ENCODE measurements at places on chromosomes 5 and 9. TPM values are rescaled to one million over a fixed set of nuclear protein-coding genes. Genes with fewer than 3 reads are reported as not detected.
A peak's percentile ranks its signal among the peaks of the same experiment; 100 is the strongest.

The FBP2 gene
- total RNA-seq, result not detected

The MRNIP gene
- total RNA-seq, result 38.6 TPM

The PCDHB6 gene
- total RNA-seq, result 0.60 TPM

The SLC25A48 gene
- 0.43 TPM for total RNA-seq

The NR5A1 gene
- total RNA-seq, result 0.37 TPM

The FAM221B gene
- total RNA-seq, result not detected

The CYSRT1 gene
- 0.78 TPM for total RNA-seq

The DCANP1 gene
- total RNA-seq, result 0.09 TPM

The PPP3R2 gene
- total RNA-seq, result not detected

The EGFL7 gene
- 62.2 TPM for total RNA-seq

The FOXD4 gene
- 0.43 TPM for total RNA-seq

The MARCHF11 gene
- total RNA-seq, result not detected

The SELENOP gene
- 510 TPM for total RNA-seq

The KIAA0825 gene
- total RNA-seq, result 3.3 TPM

The NPDC1 gene
- total RNA-seq, result 376 TPM

The TMEM174 gene
- not detected for total RNA-seq

DNA sequence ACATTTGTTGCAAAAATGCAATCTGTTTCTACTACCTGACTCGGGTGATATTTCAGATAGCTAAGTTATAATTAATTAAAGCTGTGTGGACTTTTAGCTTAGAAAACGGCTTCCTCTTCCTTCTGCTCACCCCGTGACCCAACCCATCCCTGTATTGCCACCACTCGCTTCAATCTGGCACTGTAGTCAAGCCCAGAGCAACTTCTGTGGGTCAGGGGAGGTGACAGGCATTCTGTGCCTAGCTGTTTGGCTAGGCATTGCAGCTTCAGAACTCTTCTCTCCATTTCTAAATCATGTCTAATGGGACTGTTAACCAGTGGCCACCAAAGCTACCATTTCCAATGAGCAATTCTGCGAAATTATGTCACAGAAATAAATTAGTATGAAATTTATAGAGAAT lies 179.7 kb upstream of the TLX3 start:
- DNase-seq, result no peak

- DNase-seq, result no peak
Observed at GRCh38 chr5:67606586-67606947, 410.0 kb upstream of the CD180 start.

GRCh38 chr9:120362446-120362845 lies 217.5 kb downstream of the CDK5RAP2 start:
- DNase-seq, result no peak

GRCh38 chr9:95120781-95121370 lies 196.6 kb downstream of the FANCC start:
- no peak for DNase-seq

DNA sequence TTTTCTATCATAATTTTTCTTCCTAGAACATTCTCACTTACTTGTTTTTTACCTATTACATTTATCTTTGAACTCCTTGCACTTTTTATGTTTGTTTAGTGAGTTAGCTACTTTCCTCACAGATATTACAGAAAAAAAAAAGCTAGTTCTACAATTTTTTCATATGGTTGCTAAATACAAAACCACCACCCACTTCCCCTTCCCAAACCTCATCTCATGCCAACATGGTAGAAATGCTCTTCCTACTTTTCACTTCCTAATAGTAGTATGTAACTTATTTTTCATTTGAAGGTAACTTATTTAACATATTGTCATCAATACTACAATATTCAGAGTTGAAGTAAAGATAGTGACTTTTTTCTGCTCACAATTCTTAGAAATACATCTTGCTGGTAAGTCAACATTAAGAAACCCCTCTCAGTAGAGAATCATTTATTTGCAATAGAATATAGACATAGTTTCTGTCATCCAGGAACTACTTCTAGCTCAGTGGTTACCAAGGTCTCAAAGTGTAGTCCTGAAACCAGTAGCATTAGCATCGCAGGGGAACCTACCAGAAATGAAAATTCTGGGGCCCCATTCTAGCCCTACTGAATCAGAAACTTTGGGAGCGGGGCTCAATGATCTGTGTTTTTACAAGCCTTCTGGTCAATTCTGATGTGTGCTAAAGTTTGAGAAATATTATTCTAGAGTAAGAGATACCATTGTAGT lies 1124.6 kb downstream of the DTWD2 start:
- DNase-seq, result no peak

DNA sequence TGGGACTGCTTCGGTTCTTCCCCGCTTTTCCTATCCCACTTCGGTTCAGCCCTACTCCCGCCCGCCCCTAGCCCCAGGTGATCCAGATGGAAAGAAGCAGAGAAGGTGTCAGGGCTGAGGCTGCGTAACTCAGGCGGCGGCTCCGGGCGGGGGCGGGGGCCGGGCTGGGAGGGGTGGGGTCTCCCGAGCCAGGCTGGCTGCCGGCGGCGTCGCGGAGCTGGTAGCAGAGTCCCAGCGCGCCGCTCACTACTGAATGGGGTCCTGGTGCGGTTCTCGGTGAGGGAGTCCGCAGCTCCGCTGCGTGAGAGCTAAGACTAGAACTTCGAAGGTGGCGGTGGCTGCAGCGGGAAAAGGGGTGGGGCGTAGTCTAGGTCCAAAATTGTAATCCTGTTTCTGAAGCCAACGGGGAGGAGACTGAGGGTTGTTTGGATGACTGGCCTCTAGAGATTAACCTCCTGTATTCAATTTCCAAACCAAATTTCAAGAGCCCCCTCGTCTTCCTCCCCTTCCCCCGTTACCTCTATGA lies 1.4 kb downstream of the PRR16 start:
- no peak for DNase-seq

- DNase-seq, result no peak
Observed at GRCh38 chr5:132608107-132608506, 49.9 kb upstream of the IL13 start.

DNA sequence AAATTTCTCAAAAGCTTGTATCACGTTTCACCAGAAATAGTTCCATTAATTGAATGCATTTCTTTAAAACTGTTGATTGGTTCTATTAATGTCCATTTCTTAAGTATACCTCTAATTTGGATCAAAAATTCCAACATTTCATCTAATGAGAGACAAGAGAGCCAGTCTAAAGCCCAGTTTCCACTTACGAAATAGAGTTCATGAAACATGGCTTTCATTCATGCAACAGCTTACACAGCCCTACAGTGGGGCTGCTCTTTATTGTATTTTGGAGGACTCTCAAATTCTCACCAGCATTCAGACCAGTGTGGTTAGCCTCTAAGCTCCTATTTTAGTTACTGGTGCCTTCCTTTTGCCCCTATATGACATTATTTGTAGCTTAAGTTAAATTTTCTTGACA lies 566.9 kb upstream of the RGMB start:
- no peak for DNase-seq

GRCh38 chr5:52638732-52639131 lies 149.0 kb upstream of the ITGA1 start:
- DNase-seq, result no peak

DNA sequence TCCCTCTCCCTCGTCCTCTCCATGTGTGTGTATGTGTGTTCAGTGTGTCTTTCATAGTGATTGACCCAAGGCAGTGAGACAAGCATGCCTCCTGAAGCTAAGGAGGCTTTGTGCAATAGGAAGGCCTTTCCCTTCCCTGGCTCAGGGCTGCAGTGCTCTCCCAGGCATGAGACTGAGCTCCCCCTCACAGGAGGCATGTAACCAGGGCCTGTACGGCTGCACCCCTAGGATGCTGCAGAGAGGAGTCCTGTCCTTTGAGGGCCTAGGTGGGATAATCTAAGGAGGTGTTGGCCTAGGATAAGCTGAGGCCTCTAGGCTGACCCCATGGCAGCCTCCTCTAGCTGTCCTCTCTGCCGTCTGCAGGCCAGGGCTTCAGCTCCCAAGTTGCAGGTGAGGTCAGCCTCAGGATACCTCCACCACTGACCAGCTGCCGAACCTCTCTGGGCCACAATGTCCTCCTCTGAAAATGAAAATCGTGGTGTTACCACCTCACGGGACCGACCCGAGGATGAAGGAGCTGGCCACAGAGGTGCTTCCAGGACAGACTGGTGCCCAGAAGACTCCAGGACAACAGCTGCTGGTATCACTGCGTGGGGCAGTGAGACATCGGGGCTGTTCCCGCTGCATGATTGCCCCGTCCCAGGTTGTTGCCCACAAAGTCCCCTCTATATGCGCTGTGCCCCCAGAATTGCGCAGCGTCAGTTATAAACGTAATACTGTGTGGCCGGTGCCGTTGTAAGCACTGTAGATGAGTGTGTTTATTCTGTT lies 129.6 kb downstream of the BARX1 start:
- DNase-seq, result no peak

DNA sequence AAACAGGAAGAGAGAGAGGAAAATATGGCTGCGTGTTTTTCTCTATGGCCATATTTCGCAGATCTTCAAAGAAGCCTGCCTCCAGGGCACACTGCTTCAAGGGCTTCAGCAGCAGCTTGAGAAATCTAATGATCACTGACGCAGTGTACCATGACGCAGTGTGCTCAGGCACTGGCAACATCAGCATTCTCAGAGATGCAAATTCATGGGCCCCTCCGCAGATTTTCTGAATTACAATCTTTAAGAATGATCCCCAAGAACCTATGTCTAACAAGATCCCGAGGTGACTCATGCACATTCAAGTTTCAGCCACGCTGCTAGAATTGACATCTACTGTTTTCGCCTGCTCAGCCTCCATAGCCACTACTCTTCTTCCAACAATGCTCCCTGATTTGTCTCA lies 143.9 kb upstream of the ZNF366 start:
- no peak for DNase-seq

- no peak for DNase-seq
Observed at GRCh38 chr5:132662925-132663770, 5.2 kb downstream of the IL13 start.

GRCh38 chr5:76836181-76836580 lies 13.6 kb upstream of the S100Z start:
- no peak for DNase-seq

- no peak for DNase-seq
Observed at GRCh38 chr9:12195456-12195855, 497.7 kb upstream of the TYRP1 start.

DNA sequence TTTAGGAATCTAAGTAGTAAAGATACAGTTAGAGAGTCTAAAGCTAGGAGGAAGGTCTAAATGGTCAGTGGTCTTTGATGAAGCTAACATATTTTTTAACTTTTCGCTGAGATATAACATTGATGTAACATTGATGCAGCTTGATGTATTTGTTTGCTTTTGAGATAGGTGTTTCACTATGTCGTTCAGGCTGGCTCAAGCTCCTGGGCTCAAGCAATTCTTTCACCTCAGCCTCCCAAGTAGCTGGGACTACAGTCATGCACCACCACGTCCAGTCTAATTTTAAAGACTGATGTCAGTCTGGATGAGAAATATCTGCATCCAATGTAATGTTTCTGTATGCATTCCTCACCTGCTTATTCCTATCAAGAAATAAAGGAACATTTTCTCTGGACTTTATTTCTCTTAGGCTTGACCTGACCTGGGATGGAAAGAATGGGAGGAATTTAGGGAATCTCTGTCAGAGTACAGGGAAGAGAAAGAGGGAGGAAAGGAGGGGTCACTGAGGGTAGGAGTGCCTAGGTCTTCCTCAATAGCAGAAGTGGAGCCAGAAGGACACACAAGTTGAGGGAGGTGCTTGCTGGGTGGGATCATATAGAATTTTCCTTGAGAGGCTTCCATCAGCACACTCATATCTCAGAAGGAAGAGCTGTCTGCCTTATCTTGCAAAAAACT lies 101.5 kb upstream of the GPBP1 start:
- DNase-seq, result no peak

- no peak for DNase-seq
Observed at GRCh38 chr5:77080905-77081304, 6.2 kb downstream of the ZBED3 start.

DNA sequence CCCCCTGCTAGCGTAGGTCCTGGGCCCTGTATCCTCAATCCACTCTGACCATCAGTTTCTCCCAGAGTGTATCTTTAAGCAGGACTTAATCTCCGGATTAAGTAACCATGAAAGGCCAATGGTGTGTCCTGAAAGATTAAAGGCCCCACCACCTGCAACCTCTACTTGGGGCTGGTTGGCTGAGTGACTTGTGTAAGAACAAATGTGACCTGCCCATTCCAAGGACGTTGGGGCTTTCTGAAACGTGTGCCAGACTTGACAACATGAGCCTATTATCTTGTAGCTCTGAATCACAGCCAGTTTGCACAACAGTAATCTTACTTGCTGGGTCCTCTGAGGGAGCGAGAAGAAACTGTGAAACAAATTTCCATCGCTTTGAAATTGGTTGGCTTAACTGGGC lies 3.1 kb upstream of the PRELID2 start:
- no peak for DNase-seq

DNA sequence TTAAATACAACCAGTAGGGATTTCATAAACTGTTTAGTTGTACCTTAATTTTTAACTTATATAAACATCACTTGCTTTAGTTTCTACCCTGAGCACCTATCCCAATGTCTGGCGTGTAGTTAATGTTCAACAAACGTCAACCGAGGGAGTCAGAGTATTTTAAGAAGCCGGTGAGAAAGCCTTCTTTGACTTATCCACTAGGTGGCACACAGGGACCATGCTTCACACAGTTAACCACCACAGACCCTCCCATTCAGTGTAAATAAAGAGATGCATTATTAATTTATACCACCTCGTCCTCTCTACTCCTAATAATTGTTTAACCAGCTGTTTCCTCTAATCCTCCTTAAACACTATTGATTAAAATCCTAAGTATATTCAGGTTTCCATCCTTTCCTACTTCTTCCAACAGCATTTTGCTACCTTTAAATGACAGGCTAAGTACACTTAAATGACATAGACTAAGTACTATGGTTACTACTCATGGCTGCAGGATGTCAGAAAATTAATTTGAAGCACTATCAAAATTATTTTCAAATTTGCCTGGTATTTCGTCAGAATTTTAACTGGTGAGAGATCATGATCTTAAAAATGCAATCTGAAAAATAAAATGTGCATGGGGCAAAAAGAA lies 2.3 kb downstream of the HAPLN1 start:
- DNase-seq, result peak; percentile 35

DNA sequence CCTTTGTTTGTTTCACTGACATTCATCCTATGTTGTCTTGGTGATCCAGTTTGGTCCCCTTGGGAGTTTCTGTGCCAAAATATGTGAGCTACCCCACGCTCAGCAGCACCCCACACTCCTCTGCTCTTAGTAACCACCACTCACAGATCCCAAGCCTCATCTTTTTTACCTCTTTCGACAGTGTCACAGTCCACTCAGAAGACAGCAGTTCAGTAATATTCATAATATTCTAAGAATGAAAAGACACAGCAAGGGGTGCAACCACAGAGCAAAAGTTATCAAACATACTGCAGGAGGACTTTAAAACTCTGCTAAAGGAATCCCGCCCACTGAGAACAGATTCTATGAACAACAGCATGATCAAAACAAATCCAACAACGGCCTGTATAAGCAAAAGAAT lies 28.2 kb downstream of the RNF130 start:
- DNase-seq, result no peak

DNA sequence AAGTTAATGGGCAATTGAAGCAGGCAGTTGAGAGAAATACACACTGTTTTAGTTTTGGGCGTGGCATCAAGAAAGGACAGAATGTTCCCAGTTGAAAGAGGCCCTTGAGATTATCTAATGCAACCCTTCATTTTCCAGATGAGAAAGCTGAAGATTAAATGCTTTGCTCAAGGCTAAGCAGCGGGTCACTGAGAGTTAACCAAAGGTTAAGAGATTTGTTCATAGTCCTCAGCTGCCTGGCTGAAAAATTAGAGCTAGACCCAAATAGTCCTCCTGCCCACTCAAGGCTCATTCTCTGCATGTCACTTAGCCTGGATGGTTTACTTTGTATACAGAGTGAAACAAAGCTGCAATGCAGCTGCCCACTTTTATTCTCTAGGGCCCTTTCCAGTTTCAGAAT lies 46.7 kb upstream of the MAMDC2 start:
- DNase-seq, result no peak

Measured in mucosa of gallbladder (tissue), 1 donor.